Foreskin keratinocyte (primary cell): ENCODE measurements at places on chromosomes 5 and 9. TPM values are rescaled to one million over a fixed set of nuclear protein-coding genes. Genes with fewer than 3 reads are reported as not detected.

The CDC23 gene
- 30.6 and 31.0 TPM in 2 replicates for total RNA-seq

The TEK gene
- 0.04 and 0.10 TPM in 2 replicates for total RNA-seq

The FAM169A gene
- 22.9 and 25.1 TPM in 2 replicates for total RNA-seq

The HSPB3 gene
- not detected in 2 replicates for total RNA-seq

The NDOR1 gene
- 12.4 and 14.6 TPM in 2 replicates for total RNA-seq

The SLC46A2 gene
- not detected in 2 replicates for total RNA-seq

The TAF11L10 gene
- not detected in 2 replicates for total RNA-seq

The GALNT12 gene
- 0.34 and 0.81 TPM in 2 replicates for total RNA-seq

The TDRD7 gene
- 16.7 and 16.9 TPM in 2 replicates for total RNA-seq

The ANKRD55 gene
- not detected in 2 replicates for total RNA-seq

The SPATA31A5 gene
- not detected in 2 replicates for total RNA-seq

The OTP gene
- total RNA-seq, result not detected in 2 replicates

The TMEM232 gene
- total RNA-seq, result 0.32 and 0.48 TPM in 2 replicates

The ALDH1A1 gene
- total RNA-seq, result 1.4 TPM in 1 of 2 replicates, not detected in the other

The PCDHGB6 gene
- total RNA-seq, result 0.14 and 0.34 TPM in 2 replicates

The CDHR2 gene
- total RNA-seq, result 0.04 and 0.27 TPM in 2 replicates

The GMCL2 gene
- total RNA-seq, result not detected in 2 replicates

The IL4 gene
- total RNA-seq, result not detected in 2 replicates

The PTGDS gene
- total RNA-seq, result not detected in 2 replicates

The SYNPO gene
- 8.8 and 10.1 TPM in 2 replicates for total RNA-seq

The SPATA31A3 gene
- not detected in 2 replicates for total RNA-seq

The NFIL3 gene
- total RNA-seq, result 10.5 and 10.7 TPM in 2 replicates

The GADD45G gene
- total RNA-seq, result not detected in 2 replicates

The NR5A1 gene
- not detected in 2 replicates for total RNA-seq

The SLC36A2 gene
- not detected in 2 replicates for total RNA-seq

The SPINK5 gene
- total RNA-seq, result 0.75 and 1.1 TPM in 2 replicates

The DBH gene
- not detected in 2 replicates for total RNA-seq

The KCNN2 gene
- total RNA-seq, result 0.11 and 0.14 TPM in 2 replicates

The GABRA1 gene
- not detected in 2 replicates for total RNA-seq

The CCNI2 gene
- 0.37 and 0.39 TPM in 2 replicates for total RNA-seq

The SPINK1 gene
- not detected in 2 replicates for total RNA-seq

The ANKRD18B gene
- 10.9 and 11.5 TPM in 2 replicates for total RNA-seq

The SHOC1 gene
- 0.03 and 0.04 TPM in 2 replicates for total RNA-seq

The DOK3 gene
- total RNA-seq, result 2.1 and 2.2 TPM in 2 replicates

The HTR4 gene
- not detected in 2 replicates for total RNA-seq

The OR1Q1 gene
- not detected in 2 replicates for total RNA-seq
